ENCODE measurements at places on chromosomes 11 and 22.

DNA sequence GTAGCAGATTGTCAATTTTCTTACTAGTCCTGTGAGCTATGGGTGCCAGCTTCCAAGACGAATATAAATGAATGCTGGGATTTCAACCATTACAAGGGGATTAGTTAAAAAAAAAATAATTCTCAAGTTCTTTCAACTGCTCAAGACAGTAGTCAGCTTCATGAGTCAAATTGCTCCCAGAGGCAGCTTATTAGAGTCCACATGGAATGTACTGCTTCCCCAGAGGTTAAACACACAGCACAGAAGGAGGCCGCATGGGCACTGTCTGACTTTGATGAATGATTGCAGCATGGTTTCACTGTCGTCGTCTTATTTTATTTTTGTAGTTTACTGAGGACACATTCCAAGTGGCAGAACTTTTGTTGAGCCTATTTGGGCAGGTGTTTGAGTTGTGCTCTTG, 563.2 kb downstream of the TMEM135 start:
- no peak for DNase-seq

- DNase-seq = peak; percentile 24
Measured at GRCh38 chr22:49305214-49305965, 522.3 kb downstream of the BRD1 start.

- no peak for DNase-seq
Measured at GRCh38 chr11:15911377-15912044, 444.8 kb downstream of the SOX6 start.

GRCh38 chr11:70027451-70027850, 50.7 kb upstream of the ANO1 start:
- DNase-seq = no peak

GRCh38 chr22:35526333-35526979, 14.2 kb upstream of the RASD2 start:
- DNase-seq = no peak

DNA sequence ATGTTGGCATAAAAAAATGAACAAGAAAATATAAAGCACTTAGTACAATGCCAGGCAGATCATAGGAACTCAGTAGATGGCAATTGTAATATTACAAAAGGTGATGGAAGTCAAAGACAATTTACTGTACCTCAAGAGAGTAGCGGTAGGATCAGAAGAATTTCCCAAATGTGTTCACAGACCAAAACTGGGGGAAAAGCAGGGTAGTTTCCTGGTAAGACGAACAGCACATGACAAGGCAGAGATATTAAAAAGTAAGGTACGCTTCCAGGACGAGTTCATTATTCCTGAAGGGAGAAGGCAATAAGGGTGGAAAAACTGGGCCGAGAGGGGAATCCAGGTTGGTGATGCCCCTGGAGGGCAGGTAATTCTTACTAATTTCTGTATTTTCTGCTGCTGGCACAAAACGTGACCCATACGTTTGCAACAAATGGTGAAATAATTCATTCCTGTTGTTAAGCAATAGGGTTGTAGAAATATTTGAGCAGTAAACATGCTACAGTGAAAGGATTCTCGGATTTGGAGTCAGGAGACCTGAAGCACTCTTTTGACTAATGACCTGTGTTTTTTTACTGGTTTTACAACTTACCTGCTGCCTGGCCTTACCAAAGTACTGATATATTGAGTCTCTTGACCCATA, 786 bp upstream of the ANKRD42 start:
- no peak for DNase-seq

- no peak for DNase-seq
Measured at GRCh38 chr11:93921695-93922468, 71.5 kb upstream of the VSTM5 start.

- DNase-seq = no peak
Measured at GRCh38 chr11:118306556-118306955, 2.0 kb downstream of the CD3E start.

DNA sequence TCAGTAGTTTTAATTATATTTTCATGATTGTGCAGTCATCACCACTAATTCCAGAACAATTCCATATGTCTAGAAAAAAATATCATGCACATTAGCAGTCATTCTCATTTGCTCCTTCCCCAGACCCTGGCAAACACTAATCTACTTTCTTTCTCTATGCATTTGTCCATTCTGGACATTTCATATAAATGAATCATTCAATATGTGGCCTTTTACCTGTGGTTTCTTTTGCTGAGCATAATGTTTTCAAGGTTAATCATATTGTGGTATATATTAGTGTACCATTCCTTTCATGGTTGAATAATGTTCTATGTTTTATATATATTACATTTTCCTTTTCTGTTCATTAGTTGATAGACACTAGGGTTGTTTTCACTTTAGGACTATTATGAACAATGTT, 811.1 kb upstream of the RAG2 start:
- no peak for DNase-seq

- no peak for DNase-seq
Measured at GRCh38 chr11:83389975-83390374, 103.8 kb upstream of the CCDC90B start.

DNA sequence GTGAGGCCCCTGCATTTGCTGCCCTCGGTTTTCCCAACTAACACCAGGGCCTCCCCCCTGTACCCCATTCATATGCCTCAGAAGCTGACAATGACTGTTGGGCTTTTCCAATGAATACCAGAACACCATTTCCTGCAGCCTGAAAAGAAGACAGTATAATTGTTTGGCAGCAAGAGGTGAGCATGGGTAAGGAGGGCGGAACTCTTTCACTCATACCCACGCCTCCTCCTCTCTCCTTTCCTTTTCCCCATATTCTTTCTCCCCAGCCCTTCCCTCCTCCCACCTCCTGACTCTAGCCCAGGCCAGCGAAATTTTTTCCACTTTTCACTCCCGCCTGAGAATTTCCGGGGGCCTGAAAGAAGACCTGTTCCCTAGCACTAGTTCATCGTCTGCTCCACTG, 58.0 kb upstream of the CHST1 start:
- no peak for DNase-seq

GRCh38 chr11:77046060-77046501, 11.9 kb downstream of the B3GNT6 start:
- DNase-seq = no peak

Measured in activated CD8-positive, alpha-beta memory T cell treated with anti-CD3 and anti-CD28 coated beads for 4 hours (primary cell).